ENCODE measurements at places on chromosomes 6 and 20.

- DNase-seq = no peak
These were observed 38.0 kb downstream of the COL12A1 start for GRCh38 chr6:75167851-75168250.

DNA sequence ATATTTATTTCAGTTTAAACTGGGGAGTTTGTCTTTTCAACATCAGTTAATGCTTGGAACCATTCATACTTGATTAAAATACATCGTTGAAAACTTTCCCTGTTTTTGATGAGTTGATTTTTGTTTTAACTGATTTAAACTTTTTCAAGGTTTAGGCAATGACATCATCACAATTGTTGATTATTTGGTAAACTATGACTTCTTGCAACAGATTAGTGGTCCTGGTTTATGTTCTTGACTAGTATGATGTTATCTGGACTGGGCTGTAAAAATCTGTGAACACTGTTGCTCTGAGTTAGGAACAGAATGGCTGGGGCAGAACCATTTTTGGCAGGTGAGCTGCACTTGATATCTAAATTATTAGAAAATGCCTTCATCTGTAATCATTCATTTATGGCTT is at the start of gene ZC2HC1B:
TSS of gene ZC2HC1B (plus strand) at position 241 of the 400 bp plus-strand sequence. CDS start at position 307, 66 bp downstream.
- DNase-seq = no peak

GRCh38 chr20:47258745-47259695 is 97.5 kb downstream of the ZMYND8 start:
- no peak for DNase-seq

DNA sequence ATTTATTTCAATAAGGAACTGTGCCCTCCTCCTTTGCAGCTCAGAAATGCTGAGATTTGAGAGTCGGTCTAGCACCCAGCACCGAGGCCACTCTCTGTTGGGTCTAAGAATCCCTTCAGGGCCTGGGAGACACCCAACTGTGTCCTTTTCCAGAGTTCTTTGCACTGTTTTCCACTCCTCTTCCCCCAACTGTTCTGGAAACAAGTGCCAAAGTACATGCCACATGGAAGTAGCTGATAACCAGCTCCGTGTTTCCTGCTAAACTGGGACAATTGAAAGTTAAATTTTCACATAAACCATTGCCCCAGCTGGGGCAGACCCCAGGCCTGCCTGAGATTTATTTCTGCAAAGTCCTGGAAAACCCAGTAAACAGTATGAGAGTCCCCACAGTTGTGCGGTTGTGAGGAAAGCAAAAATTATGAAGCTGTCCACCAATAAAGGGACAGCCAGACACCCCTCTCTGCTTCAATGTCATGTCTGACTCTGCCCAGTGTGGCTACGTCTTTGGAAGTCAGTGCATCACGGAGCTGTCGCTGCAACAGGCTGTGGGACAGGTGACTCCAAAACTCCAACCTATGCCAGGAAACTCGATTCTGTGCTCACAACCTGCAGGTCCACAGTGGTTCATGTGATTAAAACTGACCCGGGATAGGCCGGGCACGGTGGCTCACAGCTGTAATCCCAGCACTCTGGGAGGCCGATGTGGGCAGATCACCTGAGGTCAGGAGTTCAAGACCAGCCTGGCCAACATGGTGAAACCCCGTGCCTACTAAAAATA is 178.0 kb upstream of the AFDN start:
- DNase-seq = no peak

DNA sequence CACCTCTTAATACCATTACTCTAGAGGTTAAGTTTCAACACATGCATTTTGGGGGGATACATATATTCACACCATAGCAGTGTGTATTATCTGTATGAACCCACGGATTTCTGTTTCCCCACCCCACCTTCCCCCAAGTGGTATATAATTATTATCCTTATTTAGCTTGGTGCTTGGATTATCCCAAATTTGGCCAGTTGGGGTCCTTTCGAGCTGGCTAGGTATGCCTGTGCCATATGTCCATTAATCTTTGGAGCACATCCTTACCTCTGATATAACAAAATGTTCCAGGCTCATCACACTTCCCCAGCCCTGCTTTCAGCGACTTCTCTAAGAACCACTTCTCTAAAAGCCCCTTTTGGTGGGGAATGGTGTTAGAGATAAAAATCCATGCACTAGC is 118.7 kb upstream of the MLIP start:
- DNase-seq = no peak

DNA sequence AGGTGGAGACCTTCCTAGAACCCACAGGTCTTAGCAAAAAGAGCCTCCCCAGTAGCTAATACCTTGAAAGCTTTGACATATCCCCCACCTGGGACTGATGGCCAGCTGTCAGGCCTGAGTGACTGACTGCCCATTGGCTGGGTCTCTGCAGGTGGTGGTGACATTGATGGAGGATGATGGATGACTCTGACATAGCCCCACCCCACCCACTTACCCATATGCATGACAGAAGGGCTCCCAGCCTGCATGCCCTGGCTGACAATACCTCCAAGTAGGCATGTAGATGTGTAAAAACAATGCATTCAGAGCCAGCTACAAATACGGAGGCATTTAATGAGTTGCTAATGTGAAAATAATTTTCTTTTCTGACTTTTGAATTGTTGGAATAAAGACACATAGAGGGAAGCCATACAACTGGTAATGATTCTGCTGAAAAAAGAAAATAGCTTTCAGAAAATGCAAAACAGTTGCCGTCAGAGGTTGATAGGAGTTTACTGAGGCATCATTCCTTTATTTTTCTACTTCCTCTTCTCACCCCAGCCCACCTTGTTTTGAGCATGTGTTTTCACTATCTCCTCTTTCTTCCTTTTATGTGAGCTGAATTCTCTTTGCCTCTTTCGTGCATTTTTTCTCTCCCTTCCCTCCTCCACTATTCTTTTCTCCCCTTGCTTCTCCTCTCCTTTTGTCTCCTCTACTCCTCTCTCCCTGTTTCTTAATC is 70.6 kb downstream of the OLIG3 start:
- no peak for DNase-seq

DNA sequence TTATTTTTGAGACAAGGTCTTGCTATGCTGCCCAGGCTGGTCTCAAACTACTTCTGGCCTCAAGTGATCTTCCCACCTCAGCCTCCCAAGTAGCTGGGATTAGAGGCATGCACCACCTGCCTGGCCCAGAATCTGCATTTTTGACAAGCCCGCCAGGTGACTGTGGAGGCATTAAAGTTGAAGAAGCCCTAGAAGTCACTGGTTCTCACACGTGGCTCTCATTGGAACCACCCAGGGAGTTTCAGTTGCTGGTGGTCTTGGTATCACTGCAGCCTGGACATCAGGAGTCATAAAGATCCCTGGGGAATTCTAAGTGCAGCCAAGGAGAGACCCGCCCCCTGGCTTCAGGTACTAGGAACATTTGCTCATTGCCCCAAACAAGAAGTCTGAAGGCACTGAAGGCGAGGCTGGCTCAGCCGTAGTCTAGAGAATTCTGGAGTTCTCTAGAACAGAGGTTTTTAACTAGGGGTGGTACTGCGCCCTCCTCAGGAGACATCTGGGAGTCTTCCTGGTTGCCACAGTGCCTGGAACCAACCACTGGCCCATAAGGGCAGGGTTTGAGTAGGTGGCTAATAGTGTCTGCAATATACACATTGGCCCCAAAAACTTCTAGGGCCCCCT is 182.8 kb downstream of the ZMYND8 start:
- DNase-seq = no peak

DNA sequence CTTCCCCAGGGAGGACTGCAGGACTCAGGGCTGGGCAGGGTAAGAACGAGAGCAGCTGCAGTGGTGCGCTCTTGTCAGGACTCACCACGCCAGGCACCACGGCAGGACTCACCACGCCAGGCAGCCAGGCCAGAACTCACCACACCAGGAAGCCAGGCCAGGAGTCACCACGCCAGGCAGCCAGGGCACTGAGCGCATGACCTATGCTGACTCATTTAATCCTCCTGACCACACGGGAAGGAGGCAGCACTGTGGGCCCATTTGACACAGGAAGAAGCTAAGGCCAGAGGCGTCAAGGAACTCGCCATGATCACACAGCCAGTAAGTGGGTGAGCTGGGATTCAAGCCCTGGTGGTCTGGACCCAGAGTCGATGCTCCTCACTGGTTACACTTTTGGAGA is 189.3 kb downstream of the PREX1 start:
- DNase-seq = peak; percentile 83

GRCh38 chr6:166697113-166697512 is 70.1 kb upstream of the RPS6KA2 start:
- peak; percentile 61 for DNase-seq

GRCh38 chr20:49775229-49775693 is 37.4 kb upstream of the SLC9A8 start:
- peak; percentile 36 for DNase-seq

DNA sequence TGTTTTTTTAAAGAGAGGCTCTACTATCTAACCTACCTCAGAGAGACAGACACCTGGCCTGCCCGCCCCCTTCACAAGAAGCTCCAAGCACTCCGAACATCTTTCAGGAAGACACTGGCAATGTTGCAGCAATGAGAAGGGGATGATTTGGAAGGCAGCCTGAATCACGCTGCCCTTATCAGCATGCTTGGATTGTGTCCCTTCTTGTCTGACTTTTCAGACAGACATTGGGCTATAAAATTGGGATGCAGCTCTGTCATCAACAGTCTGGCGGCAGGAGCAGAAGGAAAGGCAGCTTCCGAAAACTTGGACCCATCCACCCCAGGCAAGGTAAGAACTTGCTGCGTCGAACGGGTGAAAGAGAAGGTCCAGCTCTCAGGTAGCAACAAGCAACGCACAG is 56.0 kb downstream of the CDK5RAP1 start:
- DNase-seq = no peak

DNA sequence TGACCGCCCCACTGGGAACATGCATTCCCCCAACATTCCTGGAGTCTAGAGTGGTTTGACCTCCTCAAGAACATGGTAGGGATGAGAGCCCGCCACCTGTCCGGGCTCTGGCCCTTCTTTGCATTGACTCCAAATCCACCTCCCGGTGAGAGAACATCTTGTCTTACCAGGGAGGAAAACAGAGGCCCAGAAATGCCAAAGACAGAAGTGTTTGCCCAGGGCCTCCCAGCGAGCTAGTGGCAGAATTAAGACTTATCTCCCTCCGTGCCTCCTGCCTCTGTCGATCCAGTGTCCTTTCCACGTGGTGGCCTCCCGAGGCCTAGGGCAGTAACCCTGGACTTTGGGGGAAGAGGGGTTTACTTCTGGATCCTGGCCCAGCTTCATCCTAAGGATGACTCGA is 134.8 kb downstream of the JPH2 start:
- DNase-seq = no peak

DNA sequence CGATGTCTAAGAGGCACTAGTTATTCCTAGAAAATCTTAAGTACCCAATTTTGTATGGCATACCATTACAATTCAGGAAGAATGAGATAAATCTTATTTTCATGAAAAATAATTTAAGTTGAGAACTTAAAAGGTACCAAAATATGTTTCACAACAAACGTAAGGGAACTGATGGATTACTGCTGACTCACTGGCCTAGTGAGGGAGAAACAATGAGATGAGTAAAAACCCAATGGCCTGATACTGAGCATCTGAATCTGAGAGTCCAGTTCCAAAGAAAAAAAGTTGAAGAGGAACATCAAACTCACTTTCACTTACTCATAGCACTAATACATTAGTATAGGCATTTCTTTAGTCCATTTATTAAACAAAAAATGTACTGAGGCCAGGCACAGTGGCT is 56.0 kb downstream of the MDN1 start:
- peak; percentile 4 for DNase-seq

GRCh38 chr6:170053966-170054661 is 236.8 kb downstream of the DLL1 start:
- DNase-seq = no peak

GRCh38 chr6:36362551-36363370 is 24.7 kb downstream of the ETV7 start:
- peak; percentile 70 for DNase-seq

- no peak for DNase-seq
These were observed 73.7 kb downstream of the TPD52L1 start for GRCh38 chr6:125227244-125227643.

DNA sequence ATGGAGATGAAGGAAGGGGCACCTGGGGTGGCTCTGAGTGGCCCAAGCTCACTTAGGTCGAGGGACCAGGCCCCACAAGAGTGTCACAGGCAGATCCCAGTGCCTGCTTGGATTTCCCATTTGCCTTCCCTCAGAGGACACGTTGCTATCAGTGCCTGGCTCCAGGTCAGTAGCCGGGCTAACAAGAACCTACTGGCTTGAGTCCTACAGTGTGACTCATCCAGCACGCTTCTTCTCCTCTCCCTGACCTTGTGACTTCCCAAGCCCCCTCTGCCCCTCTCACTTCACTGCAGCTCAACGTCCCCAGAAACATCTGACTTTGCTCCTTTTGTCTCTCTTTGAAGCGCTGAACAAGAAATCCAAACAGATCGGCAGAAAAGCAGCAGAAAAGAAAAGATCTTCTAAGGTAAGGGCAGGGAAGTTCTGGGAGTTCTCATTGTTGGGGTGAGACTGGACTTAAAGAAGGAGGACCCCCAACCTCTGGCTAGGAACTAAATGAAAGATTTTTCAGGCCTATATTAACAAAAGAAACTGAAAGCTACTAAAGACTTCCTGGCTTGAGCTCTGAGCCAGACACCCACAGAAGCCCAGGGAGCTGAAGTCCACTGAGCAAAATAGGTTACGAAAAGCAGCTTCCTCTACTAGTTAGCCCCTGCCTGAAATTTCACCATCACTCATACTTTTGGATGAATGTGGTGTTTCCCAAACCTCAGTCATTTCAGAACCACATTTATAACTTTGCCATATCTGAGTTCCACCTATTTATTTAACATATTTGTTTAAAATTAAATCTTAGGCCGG is 21.5 kb downstream of the ASIP start:
- DNase-seq = peak; percentile 83

GRCh38 chr6:166556863-166557322 is 29.6 kb downstream of the RAMACL start:
- peak; percentile 80 for DNase-seq

DNA sequence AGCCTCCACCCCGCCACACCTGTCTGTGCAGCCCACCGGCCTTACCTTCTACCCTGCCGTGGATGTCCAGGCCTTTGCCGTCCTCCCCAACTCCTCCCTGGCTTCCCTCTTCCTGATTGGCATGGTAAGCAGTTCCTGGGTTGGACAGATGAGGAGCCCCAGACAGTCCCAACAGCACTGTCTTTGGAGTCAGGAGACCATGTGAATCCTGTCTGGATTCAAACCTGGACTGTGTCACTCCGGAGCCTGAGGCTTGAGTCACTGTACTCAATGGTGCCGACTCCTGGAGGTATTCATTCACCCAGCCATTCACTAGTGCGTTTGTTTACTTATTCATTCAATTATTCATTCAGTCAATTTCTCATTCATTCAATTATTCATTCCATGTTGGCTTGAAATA is 20.0 kb upstream of the LBP start:
- DNase-seq = no peak

- peak; percentile 99 for DNase-seq
These were observed 23.1 kb upstream of the DNAAF9 start for GRCh38 chr20:3430376-3431069.

GRCh38 chr6:156832669-156833068 is 55.5 kb downstream of the ARID1B start:
- DNase-seq = no peak

DNA sequence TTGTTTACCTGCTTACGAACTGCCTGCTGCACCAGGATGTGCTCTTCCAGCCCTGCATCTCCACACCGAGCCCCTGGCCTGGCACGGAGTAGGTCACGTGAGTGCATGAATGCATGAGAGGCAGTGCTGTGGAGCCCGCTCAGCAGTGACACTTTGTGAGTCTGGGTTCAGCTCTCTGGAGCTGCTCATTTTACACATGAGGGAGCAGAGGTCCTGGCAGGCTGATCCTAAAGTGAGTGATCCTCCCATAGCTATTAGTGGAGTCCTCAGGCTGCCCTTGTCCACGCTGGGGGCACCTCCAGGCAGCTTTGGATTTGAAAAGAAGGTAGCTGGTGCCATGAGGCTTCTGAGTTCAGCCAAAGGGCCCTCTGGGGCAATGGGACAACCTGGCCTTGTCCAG is 64.2 kb downstream of the EDN3 start:
- DNase-seq = no peak

Data from MV-4-11 (cell line).